ENCODE measurements at places on chromosomes 6 and 20.

- DNase-seq: no peak
These were observed 42.2 kb upstream of the NCOA3 start for GRCh38 chr20:47459344-47460073.

DNA sequence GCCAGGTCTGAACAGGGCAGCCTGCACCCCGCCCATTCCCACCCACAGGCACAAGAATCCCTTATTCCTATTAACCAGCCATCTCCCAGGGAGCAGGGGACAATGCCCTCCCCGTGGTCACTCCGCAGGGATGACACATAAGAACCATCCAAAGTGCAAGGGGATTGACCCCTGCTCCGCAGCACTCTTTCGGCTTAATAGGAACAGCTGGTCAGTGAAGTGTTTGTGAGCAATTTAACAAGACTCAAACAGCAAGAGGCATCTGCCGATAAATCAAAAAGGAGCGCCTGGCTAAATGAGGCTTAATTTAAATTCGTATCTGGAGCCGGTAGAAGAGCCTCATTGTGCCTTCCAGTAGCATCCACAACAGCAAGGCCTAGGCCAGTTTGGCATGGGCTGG is 389.4 kb downstream of the RNGTT start:
- no peak for DNase-seq

- no peak for DNase-seq
These were observed 45.8 kb downstream of the RPRD1B start for GRCh38 chr20:38079353-38079752.

GRCh38 chr6:154246723-154247118 is 109.9 kb downstream of the IPCEF1 start:
- no peak for DNase-seq

DNA sequence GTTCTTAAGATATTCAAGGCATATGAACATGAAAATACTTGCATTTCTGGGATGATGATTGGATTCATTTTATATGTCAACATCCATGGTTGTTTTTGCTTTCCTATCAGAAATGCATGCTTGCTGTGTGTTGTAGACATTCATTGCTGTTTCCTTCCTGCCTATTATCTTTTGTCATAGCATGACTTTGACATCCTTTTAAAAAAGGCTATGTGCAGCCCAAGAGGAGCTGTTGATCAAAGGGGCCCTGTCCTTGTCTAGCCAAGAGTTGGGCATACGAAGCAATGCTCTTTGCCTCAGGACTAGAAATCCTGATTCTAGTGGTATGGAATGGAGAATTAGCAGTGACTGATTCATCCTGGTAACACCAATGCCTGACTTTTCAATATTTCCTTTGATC is 143.1 kb downstream of the RNF144B start:
- DNase-seq: no peak

GRCh38 chr6:129508477-129509145 is 201.4 kb downstream of the ARHGAP18 start:
- no peak for DNase-seq
